Fibroblast of skin of back (primary cell): ENCODE measurements at places on chromosomes 16 and 17.
A peak's percentile ranks its signal among the peaks of the same experiment; 100 is the strongest.

GRCh38 chr17:56809106-56809819 is 24.5 kb downstream of the C17orf67 start:
- no peak for DNase-seq

- DNase-seq = no peak
Measured at GRCh38 chr17:65246252-65246651, 109.1 kb downstream of the RGS9 start.

GRCh38 chr17:48215583-48216139 is 108.1 kb downstream of the SNX11 start:
- peak; percentile 25 for DNase-seq

DNA sequence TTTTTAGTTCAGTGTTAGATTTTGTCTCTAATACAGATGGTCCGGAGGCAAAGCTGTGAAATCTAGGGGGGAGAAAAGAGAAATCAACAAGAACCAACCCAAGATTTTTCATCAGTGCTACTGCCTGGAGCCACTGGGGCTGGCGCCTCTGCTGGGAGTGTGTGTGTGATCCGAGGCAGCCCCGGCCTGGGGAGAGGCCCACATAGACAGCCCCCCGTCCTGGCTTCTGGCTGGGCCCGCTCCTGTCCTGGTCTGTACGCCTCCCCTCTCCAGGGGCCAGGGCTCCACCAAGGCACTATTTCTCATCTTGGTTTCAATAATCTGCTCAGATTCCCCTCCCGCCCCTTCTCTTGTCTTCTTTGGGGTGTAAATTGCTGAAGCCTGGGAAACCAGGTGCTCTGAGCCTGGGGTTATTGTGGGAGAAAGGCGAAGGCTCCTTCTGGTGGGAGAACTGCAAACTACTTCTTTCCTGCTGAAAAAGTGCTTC is 7.8 kb downstream of the BAHCC1 start:
- DNase-seq = peak; percentile 53

- DNase-seq = no peak
Measured at GRCh38 chr17:71023249-71024030, 854.1 kb downstream of the KCNJ2 start.

DNA sequence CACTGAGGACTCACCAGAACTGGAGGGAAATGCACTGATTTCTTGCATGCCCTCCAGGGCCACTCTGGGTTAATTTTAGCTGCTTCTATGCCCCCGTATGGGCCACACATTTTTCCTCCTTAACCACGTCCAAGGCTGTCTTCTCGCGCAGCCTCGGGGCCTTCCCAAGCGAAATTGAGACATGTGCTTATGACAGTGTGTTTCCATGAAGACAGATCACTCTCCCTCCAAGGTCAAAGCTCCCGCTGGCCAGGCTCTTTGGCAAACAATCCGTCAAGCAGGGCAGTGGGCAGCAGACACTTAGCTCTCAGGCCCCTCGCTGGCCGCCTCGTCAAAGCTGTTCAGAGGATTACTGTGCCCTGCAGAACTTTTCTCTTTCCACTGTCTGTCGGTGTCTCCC is 243.0 kb upstream of the N4BP1 start:
- no peak for DNase-seq

DNA sequence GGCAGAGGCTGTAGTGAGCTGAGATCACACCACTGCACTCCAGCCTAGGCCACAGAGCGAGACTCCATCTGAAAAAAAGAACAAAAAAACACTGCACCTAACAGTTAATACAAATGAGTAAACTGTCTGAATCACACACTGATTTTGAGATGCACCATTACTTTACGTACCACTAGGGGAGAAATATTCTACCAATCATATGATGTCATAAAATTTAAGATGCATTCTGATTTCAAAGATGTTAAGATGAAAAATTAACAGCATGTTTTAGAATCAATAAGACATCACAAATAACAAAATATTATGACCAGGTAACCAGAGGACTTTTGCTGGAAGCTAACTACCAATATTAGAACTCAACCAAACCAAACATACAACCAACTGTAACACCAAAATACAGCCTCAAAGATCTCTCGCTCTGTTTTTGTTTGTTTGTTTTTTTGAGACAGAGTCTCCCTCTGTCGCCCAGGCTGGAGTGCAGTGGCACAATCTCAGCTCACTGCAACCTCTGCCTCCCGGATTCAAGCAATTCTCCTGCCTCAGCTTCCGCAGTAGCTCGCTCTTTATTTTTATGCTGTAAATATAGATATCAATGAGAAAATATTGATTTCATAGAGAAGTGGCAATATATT is 31.6 kb downstream of the GLG1 start:
- no peak for DNase-seq

GRCh38 chr16:31225193-31225592 is 8.3 kb upstream of the PYDC1 start:
- DNase-seq = no peak

DNA sequence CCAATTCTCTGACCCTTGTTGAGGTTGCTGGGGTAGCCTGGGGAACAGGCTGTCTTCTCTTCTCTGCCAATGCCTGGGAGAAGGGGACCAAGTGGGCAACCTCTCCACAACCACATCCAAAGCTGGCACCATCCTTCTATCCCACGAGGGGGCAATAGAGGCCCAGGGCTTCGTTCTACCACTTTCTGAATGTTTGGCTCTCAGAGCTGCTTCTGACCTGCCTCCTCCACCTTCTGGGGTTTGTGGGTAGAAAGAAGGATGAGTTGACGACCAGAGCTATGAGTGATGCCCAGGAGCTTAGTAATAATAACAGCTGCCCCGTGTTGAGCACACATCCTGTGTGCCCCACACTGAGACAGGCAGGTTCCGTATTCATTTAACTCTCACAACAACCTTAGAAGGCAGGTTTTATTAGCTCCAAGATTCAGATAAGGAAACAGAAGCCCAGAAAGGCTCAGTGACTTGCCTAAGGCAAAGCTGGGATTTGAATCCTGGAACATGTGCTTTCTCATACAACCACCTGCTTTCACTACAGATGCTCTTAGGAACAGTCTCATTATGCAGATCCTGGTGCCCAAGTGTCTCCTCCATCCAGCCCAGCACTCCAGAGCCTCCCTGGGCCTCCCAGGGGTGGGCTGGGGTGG is 11.1 kb downstream of the TSPOAP1 start:
- DNase-seq = peak; percentile 65

GRCh38 chr17:65609749-65610148 is 48.3 kb upstream of the AXIN2 start:
- DNase-seq = no peak

GRCh38 chr17:38427160-38427949 is 909 bp upstream of the ARHGAP23 start:
- DNase-seq = no peak

DNA sequence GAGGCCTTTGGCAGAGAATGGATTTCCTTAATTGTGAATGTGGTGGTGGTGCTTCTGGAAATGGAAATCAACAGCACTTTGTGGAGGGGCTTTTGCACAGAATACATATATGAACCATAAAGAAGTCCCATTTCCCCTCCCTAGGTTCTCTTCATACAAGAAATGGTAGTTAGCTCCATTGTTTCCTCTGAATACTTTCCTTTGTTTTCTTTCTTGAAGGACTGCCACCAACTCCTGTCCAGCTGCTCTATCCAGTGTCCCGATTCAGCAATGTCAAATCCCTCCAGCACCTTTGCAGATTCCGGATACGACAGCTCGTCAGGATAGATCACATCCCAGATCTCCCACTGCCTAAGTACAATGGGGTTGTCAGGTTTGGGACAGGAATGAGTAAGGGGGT is 33.2 kb upstream of the ARHGAP23 start:
- no peak for DNase-seq

DNA sequence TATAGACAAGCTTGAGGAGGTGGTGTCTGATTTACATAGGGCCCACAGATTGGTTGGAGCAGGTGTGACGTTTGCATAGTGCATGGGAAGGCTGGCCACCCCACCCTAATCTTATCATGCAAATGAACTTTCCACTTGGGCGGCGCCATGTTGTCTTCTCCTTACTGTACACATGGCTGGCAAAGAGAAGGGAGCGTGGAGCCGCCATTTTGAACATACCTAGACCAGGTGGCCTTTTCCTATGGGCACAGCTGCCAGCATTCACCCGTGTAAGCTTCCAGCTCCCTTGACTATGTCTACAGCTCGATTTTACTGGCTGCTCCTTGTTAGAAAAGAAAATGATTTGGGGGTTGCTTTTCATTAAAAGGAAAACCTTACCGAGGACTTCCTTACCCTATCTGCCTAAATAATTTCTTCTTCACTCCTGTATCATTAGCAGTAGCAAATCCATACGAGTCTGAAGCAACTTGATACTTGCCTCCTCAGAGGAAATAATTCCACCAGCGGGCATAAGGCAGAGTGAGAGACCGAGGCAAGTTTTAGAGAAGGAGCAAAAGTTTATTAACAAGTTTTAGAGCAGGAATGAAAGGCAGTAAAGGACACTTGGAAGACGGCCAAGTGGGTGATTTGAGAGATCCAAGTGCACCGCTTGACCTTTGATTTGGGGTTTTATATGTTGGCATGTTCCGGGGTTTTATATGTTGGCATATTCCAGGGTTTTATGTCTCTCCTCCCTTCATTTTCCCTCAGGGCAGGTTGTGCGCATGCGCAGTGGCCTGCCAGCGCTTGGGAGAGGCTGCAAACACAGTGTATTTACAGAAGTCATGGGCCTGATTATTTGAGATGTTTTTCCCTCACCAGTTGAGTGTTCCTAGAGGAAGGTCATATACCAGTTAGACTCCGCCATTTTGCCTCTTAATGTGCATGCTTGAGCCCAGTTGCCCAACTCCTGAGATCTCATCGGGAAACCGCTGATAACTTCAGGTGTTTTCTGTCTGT is 65.7 kb downstream of the MARF1 start:
- DNase-seq = no peak

DNA sequence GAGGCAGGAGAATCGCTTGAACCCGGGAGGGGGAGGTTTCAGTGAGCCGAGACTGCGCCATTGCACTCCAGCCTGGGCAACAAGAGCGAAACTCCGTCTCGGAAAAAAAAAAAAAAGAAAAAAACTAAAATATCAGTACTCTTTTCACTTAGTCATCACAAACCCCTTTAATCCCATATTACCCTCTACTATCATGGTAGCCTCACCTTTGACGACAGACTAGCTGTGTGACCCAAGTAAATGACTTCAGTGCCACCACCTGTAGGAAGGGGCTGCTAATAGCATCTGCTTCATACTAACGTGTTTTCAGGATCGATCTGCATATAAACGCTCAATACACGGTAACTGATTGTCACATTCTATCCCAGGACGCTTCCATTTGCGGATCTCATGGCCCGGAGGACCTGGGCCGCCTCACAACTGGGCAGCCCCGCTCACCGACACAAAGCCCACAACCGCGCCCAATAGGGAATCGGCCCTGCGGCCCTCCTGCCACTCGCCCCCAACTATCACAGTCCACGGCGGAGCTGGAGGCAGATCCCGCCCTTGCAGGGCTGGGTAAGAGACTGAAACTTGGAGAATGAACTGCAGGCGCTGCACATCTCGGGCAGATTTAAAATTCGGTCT is 1.1 kb upstream of the ZNF263 start:
- DNase-seq = peak; percentile 77

DNA sequence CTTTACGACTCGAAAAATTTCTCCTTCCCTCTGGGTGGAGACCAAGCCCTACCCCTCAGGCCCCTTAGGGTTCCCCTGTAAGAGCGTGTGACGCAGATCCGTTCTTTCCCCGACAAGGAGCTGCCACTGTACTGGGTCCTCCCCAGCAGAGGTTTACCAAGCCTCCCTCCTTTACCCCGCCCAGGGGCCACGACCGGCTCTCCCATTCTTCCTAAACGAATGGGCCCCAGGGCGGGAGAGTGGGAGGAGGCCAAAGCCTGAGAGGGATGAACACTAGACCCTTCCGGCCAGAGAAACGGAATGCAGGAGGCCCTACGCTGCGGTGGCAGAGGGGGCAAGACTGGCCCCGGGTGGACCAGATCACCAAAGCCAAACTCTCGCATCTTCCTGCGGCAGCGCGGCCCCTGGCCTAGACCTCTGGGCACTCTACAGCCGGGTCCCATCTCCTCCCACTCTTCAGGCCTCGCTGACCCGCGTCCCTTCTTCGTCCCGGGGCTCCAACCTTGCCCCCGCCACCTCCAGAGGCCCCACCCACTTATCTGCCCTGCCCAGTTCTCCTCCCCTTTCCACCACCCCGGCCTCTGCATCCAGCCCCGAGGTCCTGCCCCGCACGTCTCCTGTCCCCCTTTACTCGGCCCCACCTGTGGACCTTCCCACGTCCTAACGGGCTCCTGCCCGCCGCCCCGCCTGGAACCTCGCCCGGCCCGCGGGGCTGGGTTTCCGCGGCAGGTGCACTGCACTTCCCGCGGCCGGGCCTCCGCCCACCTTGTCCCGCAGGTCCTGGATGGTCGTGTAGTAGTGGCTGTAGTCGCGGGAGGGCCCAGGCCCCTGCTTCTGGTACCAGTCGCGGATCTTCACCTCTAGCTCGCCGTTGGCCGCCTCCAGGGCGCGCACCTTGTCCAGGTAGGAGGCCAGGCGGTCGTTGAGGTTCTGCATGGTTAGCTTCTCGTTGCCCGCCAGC is 765 bp downstream of the KRT19 start:
- DNase-seq = no peak

DNA sequence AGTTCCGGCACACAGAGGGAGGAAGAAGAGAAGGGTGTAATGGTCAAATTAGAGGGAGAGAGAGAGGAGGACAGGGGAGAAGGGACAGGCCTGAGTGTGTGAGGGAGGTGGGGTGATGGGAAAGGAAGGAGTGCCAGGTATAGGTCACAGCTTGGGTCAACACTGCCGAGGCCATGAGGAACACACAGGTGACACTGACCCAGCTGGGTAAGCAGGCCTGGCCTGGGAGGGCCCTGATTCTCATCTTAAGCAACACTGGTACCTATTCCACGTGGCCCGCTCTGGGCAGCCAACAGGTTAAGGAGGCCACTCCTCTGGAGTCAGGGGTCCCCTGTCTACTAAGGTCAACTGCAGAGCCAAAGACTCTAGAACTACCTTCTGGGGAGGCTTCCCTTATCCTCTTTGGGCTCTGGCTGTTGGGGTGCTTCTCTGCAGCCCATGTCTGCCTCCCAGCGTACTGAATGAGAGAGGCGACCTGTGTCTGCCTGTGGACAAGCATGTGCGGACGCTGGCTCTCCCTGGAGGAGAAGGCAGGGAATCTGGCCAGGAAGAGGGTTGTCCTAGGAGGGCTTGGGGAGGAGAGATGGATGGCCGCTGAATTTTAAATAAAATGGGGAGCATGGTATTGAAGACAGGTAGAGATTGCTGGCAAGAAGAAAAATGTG is 57.6 kb downstream of the RGS9 start:
- no peak for DNase-seq

GRCh38 chr17:28985950-28986713 is 19.7 kb downstream of the SEZ6 start:
- DNase-seq = no peak

DNA sequence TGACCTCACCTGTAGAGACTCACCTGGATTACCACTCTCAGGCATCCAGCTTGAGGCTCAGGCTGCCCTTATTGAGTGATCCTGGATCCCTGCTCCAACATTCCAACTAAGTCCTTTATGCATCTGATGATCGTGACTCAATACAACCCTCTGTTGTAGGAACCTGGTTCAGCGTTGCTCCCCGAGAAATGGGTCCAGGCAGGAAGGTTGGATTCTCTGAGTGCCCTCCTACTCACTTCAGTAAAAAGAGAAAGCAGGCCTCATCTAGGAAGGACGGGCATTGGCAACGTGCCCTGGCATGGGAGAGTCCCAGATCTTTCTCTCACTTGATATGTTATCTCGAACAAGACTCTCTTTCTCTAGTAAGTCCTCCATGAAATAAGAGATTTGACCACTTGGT is at the start of gene OR3A1:
Gene OR3A1, minus strand, starts transcription at position 101 of the 400 bp plus-strand sequence. CDS start 5,778 bp downstream, outside the sequence.
- no peak for DNase-seq
